ENCODE measurements at places on chromosomes 5 and 9.

GRCh38 chr5:144436007-144436406 lies 265.3 kb downstream of the KCTD16 start:
- H3K27ac ChIP-seq, result no peak overlapping the region
- no peak overlapping the region for H3K4me3 ChIP-seq
- DNase-seq, result no peak
- H3K27me3 ChIP-seq, result no peaks in the 10 kb centered on the region
- H3K36me3 ChIP-seq, result no peaks in the 10 kb centered on the region
- H3K4me1 ChIP-seq, result no peaks in the 10 kb centered on the region

GRCh38 chr5:1468629-1469527 lies 23.6 kb upstream of the SLC6A3 start:
- no peak for DNase-seq
- H3K4me1 ChIP-seq, result no peaks in the 10 kb centered on the region
- H3K27ac ChIP-seq, result no peak overlapping the region
- no peaks in the 10 kb centered on the region for H3K27me3 ChIP-seq

GRCh38 chr5:75028090-75028489 lies 24.3 kb downstream of the GCNT4 start:
- H3K4me1 ChIP-seq, result peaks cover 30% of the 10 kb centered on the region
- H3K27ac ChIP-seq, result no peak overlapping the region
- H3K36me3 ChIP-seq, result peaks cover 8% of the 10 kb centered on the region
- H3K4me3 ChIP-seq, result no peak overlapping the region
- no peak for DNase-seq
- H3K27me3 ChIP-seq, result no peaks in the 10 kb centered on the region

- H3K36me3 ChIP-seq, result no peaks in the 10 kb centered on the region
- no peak for DNase-seq
- no peak overlapping the region for H3K4me3 ChIP-seq
- H3K27me3 ChIP-seq, result no peaks in the 10 kb centered on the region
Measured at GRCh38 chr9:26308328-26308727, 584.3 kb downstream of the CAAP1 start.

DNA sequence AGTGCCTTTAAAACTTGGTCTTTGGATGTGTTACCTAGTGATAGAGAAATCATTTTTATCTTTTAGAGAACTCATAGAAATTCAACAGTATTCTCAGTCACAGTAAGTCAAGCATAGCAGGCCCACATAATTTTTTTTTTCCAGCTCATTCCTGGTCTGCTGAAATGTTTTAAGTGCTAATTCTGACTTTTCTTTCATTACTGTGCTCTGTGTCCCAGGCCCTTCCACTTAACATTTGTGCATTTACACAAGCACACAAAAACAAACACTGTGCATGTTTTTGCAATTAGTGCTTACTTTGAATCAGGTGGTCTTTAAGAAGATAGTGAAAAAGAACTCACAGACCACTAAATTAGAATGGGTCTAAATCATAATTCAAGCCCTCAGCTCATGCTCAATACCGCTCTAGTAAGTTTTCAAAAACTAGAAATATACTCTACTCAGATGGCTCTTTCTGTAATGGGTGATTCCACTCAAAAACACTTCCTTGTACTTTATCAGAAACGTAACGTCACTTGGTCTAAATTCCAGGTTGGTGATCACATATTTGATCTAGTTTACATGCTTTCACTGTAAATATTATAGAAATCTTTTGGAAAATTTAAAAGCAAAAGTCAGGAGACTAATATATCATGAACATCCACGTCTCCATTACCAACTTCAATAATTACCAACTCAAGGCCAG lies 107.8 kb downstream of the PCSK5 start:
- no peaks in the 10 kb centered on the region for H3K4me1 ChIP-seq
- no peaks in the 10 kb centered on the region for H3K27me3 ChIP-seq
- no peak overlapping the region for H3K27ac ChIP-seq
- H3K36me3 ChIP-seq, result peaks cover 2% of the 10 kb centered on the region
- no peak overlapping the region for H3K4me3 ChIP-seq
- no peak for DNase-seq

DNA sequence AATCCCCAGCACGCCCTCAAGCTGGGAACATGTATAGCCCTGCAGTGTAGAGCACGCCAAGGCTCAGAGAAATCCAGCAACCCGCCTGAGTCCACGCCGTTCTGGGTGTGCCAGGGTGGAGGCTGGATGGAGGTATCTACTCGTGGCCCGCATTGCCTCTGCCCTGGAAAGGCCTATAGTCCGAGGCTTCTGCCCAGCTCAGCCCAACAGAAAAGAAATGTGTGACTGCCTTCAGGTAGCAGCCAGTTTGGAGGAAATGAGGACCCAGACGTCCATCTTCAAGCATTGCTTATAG lies 18.2 kb downstream of the S1PR3 start:
- no peak for DNase-seq
- H3K27ac ChIP-seq, result no peak overlapping the region
- H3K36me3 ChIP-seq, result no peaks in the 10 kb centered on the region
- H3K4me3 ChIP-seq, result no peak overlapping the region
- H3K27me3 ChIP-seq, result peaks cover 9% of the 10 kb centered on the region

- H3K36me3 ChIP-seq, result peaks cover 62% of the 10 kb centered on the region
- H3K27me3 ChIP-seq, result no peaks in the 10 kb centered on the region
- H3K27ac ChIP-seq, result no peak overlapping the region
- DNase-seq, result no peak
- H3K4me1 ChIP-seq, result peaks cover 1% of the 10 kb centered on the region
- H3K4me3 ChIP-seq, result no peak overlapping the region
Measured at GRCh38 chr9:131214286-131214856, 61.9 kb downstream of the FAM78A start.

DNA sequence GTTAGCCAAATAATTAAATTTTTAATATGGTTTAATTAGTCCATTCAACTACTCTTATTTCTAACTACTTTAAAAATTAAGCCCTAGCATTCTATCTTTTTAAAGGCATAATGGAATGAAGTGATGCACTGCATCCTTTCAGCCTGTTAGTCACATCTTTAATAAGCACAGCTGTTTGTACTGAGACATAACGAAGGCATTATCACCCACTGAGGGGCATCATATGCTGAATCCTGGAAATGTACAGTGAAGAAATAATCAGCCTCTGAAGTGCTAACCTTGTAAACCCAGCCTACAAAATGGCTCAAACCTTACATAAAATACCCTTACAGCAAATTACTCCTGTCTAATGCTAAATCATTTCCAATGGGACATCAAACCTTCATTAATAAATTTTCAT lies 33.1 kb downstream of the EPB41L4A start:
- H3K4me3 ChIP-seq, result no peak overlapping the region
- H3K27me3 ChIP-seq, result peaks cover 11% of the 10 kb centered on the region
- no peaks in the 10 kb centered on the region for H3K36me3 ChIP-seq

DNA sequence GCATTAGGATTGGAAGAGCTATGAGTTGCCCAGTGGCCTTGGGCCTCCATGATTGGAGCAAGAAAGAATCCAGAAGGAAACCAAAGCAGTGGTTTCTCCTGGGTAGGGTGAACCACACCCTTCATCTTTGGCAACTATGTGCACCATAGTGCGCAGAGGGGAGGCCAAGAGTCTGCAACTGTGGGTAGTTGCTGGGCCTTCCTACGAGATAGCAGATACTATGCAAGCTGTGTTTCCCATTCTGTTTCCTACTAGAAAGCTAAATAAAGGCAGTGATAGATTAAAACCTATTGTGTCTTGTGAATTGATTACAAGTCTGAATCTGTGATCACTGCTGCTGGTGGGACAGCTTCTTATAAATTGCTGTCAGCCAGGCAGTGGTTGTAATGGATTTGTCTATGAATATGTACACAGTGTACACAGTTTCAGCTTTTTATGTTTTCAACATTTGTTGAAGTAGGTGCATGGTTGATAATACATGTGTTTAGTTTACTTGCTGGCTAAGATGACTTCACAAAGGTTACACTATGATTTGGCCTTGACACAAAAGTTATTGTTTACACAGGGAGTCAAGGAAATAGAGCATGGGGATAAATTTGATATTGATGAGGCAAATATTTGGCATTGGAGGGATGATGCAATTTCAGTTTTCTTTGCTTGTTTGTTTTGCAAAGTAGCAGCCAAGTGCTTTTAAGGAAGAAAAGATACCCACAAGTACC lies 23.7 kb upstream of the PDE8B start:
- H3K27me3 ChIP-seq, result peaks cover 26% of the 10 kb centered on the region
- H3K27ac ChIP-seq, result no peak overlapping the region
- DNase-seq, result no peak
- H3K4me3 ChIP-seq, result no peak overlapping the region

GRCh38 chr9:131402073-131402472 lies 8.2 kb downstream of the PRRC2B start:
- peak overlapping the region; percentile 48 for H3K4me3 ChIP-seq
- H3K4me1 ChIP-seq, result peaks cover 88% of the 10 kb centered on the region
- no peak for DNase-seq
- H3K27ac ChIP-seq, result peak overlapping the region; percentile 76
- H3K27me3 ChIP-seq, result no peaks in the 10 kb centered on the region

GRCh38 chr9:132662152-132662945 lies 7.4 kb downstream of the DDX31 start:
- H3K36me3 ChIP-seq, result peaks cover 18% of the 10 kb centered on the region
- H3K4me1 ChIP-seq, result peaks cover 3% of the 10 kb centered on the region
- DNase-seq, result no peak
- H3K27me3 ChIP-seq, result no peaks in the 10 kb centered on the region
- no peak overlapping the region for H3K27ac ChIP-seq

GRCh38 chr5:34510002-34510401 lies 146.1 kb upstream of the RAI14 start:
- no peaks in the 10 kb centered on the region for H3K4me1 ChIP-seq
- H3K27me3 ChIP-seq, result peaks cover 26% of the 10 kb centered on the region
- H3K27ac ChIP-seq, result no peak overlapping the region
- no peak overlapping the region for H3K4me3 ChIP-seq

- H3K27me3 ChIP-seq, result no peaks in the 10 kb centered on the region
- H3K4me1 ChIP-seq, result peaks cover 49% of the 10 kb centered on the region
- peak; percentile 80 for DNase-seq
- H3K27ac ChIP-seq, result peak overlapping the region; percentile 84
- H3K4me3 ChIP-seq, result no peak overlapping the region
- no peaks in the 10 kb centered on the region for H3K36me3 ChIP-seq
Measured at GRCh38 chr5:132385326-132386105, 16.0 kb downstream of the SLC22A5 start.

DNA sequence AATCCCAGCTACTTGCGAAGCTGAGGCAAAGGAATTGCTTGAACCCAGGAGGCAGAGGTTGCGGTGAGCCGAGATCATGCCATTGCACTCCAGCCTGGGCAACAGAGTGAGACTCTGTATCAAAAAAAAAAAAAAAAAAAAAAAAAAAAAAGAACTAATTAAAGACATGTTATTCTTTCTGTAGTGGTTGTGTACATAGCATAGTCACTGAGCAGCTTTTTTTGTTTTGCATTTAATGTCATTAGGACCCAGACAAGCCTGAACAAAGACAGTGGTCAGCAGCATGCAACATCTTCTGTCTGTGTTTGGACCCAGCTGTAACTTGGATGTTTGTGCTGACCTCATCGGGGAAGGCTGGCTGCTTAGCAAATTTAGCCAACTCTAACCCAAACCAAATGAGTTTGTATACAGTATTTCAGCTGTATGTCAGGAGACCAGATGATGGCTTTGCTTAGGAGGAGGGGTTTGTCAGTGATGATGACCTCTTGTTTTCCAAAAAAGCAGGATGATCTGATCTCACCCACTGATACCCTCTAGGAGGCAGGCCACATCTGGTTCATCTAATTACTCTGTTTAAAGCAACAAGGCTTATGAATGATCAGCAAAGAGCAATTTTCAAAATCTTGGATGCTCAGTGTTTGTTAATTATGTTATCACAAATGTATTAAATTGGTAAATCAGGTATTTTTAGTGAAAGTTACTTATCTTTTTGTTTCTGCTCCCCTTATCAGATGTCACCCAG lies 39.5 kb downstream of the SNCAIP start:
- H3K27me3 ChIP-seq, result no peaks in the 10 kb centered on the region
- no peak overlapping the region for H3K4me3 ChIP-seq
- no peak overlapping the region for H3K27ac ChIP-seq
- no peaks in the 10 kb centered on the region for H3K36me3 ChIP-seq
- H3K4me1 ChIP-seq, result no peaks in the 10 kb centered on the region

- no peaks in the 10 kb centered on the region for H3K27me3 ChIP-seq
- H3K4me3 ChIP-seq, result no peak overlapping the region
- H3K27ac ChIP-seq, result no peak overlapping the region
- DNase-seq, result no peak
Measured at GRCh38 chr5:159178978-159179377, 30.4 kb downstream of the RNF145 start.

- no peak for DNase-seq
- no peak overlapping the region for H3K4me3 ChIP-seq
- peaks cover 15% of the 10 kb centered on the region for H3K27me3 ChIP-seq
- H3K27ac ChIP-seq, result no peak overlapping the region
- no peaks in the 10 kb centered on the region for H3K4me1 ChIP-seq
Measured at GRCh38 chr9:90773617-90774016, 28.0 kb upstream of the SYK start.

DNA sequence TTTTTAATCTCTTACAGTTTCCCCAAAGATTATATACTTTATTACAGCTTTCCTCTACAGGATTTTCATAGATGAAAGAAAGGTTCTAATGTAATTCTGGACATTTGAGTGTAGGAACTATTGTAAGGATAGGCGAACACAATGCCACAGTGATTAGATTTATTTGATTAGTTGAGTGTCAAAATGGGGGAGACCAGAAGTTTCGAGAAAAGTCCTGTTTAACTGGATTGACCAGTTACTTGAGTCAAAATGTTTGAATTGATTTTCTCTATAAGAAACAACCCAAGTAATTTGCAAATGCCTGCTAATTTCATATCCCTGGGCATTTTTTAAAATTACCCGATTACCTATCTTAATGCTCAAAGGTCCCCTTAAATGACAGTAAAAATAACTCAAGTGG lies 50.6 kb downstream of the SMARCA2 start:
- no peak for DNase-seq
- peaks cover 51% of the 10 kb centered on the region for H3K36me3 ChIP-seq
- H3K4me1 ChIP-seq, result no peaks in the 10 kb centered on the region
- H3K4me3 ChIP-seq, result no peak overlapping the region
- H3K27ac ChIP-seq, result no peak overlapping the region

- no peaks in the 10 kb centered on the region for H3K36me3 ChIP-seq
- no peak overlapping the region for H3K27ac ChIP-seq
- no peaks in the 10 kb centered on the region for H3K4me1 ChIP-seq
- no peak overlapping the region for H3K4me3 ChIP-seq
- no peaks in the 10 kb centered on the region for H3K27me3 ChIP-seq
- no peak for DNase-seq
Measured at GRCh38 chr9:76135902-76136301, 245.4 kb downstream of the PCSK5 start.
